Stimulated activated CD8-positive, alpha-beta memory T cell treated with anti-CD3 and anti-CD28 coated beads, Interleukin-4, amount 100 ng/mL, for 48 hours (primary cell): ENCODE measurements at places on chromosomes 1 and 21.

DNA sequence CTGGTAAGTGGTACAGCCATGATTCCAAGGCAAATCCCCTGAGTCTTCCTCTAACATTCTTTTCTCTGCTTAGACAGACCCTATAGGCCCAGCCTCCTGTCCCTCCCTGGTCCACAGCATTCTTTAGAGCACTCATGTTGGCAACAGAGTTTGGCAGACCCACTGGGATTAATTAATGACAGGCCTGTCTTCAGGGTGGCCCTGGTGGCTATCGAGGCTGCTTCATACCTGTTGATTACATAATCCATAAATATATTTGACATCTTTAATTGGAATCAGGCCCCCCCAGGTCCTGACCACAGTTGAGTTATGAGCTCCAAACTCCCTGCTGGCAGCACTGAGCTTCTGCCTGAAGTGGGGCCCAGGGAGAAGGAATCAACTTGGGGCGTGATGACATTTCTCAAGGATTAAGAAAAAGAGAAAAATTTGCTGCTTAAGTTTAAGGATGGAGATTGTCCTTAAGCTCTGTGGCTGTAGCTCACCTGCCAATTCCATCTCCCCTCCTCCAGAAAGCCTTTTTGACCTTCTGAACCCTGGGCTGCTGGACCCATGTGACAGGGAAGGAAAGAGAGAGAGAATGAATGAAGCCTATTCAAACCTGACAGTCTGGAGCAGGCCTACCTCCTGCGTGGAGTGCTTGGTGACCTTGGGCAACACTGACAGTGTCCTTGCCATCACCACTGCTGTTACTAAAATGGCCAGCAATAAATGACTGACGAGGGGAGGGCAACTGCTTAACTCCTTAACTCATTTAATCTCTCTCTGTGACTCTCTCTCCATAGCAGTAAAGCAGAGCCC is 156.6 kb downstream of the TRABD2B start:
- no peak for DNase-seq

DNA sequence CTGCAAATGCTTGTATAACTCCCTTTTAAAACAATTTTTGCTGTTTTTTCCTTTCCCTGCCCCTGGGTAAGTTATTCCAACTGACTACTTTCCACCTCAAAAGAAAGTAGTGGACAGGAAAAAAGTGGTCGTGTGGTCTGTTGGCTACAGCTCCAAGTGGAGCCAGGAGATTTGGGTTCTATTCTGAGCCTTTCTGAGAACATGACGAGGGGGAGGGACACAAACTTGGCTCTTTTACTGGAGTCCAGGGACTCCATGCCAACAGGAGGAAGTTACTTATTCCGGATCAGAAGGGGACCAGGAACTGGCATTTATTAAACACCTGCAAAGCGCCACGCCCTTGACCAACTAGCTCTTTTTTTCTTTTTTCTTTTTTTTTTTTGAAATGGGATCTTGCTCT is 79.0 kb upstream of the CAPZB start:
- DNase-seq = no peak

GRCh38 chr1:8947127-8947691 is 1.5 kb downstream of the CA6 start:
- DNase-seq = no peak

- DNase-seq = no peak
These were observed 6.9 kb upstream of the TNNT2 start for GRCh38 chr1:201384406-201384782.

DNA sequence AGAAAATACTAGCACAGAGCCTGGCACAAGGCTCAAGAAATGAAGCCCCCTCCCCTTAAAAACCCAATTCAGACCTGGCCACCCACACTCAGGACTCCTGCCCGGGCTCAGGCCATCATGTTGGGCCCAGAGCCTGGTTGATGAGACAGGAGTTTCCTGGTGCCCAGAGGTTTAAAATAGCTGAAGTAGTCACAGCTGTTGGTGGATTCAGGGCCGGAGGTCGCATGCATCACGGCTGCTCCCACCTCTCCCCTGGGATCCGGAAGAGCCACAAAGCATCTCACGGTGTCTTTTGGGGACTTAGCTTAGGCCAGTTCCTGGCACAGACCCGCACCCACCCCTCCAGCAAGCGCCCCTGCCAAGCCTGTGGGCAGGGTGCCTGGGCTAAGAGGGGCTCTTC is 2.6 kb upstream of the PADI2 start:
- DNase-seq = no peak

- no peak for DNase-seq
These were observed 88.0 kb upstream of the PBX1 start for GRCh38 chr1:164470996-164471395.

DNA sequence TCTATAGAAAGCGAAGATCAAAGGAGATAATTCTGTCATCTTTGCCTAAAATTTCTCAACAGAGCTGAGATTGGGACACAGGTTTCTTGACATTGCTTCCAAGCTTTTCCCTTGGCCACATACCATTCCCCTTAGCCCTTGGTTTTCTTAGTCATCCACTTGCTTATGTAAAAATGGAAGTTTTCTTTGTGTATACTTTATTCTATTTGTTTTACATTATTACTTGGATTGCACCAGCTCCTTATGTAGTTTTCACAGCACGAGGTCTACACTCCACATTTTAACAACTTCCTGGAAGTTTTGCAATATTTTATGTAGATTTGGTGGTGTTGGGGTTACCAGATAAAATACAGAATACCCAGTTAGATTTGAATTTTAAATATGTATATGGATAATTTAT is 129.8 kb downstream of the PLA2G4A start:
- DNase-seq = no peak

DNA sequence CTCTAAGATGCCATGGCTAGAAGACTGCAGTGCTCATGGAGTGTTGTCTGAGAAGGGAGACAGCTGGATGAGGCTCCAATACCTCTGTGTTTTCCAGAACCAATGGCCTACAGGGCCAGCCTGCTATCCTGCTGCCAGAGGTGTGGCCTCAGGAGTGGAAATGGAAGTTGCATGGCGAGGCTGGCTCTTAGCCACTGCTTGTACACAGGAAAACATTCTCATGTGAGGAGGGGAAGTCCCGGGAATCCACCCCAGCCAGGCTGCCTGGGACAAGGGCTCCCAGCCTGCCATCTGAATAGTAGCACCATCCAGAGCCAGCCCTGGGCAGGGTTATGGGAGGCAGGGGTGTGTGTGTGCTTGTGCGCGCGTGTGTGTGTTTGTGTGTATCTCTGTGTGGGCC is 56.5 kb downstream of the SDC3 start:
- DNase-seq = no peak

GRCh38 chr21:17612565-17613241 is at the start of gene BTG3:
Gene BTG3 (minus strand): TSS chr21:17612901. CDS start chr21:17609144, 3,757 bp downstream.
- peak; percentile 87 for DNase-seq

- DNase-seq = no peak
These were observed 170.4 kb upstream of the KCNK2 start for GRCh38 chr1:214912127-214912526.

GRCh38 chr1:24186993-24187790 is at the start of gene IFNLR1:
Gene IFNLR1 (minus strand): TSS chr1:24187289. CDS start chr1:24187248, 41 bp downstream.
- peak; percentile 83 for DNase-seq

- DNase-seq = no peak
These were observed 29.8 kb upstream of the VTCN1 start for GRCh38 chr1:117240547-117240946.
